ENCODE measurements at places on chromosomes 1 and 21. TPM values are rescaled to one million over a fixed set of nuclear protein-coding genes. Genes with fewer than 3 reads are reported as not detected.

The SMCP gene
- total RNA-seq = not detected

The FBLIM1 gene
- 22.4 TPM for total RNA-seq

The ZNF697 gene
- total RNA-seq = 15.0 TPM

- no peak for DNase-seq
Measured at GRCh38 chr21:41201385-41201784, 33.4 kb downstream of the BACE2 start.

- no peak for DNase-seq
Measured at GRCh38 chr1:46681333-46682034, 9.8 kb downstream of the TEX38 start.

- DNase-seq = no peak
Measured at GRCh38 chr1:246182149-246182851, 324.8 kb downstream of the SMYD3 start.

GRCh38 chr1:154975409-154976059 is 1.1 kb downstream of the CKS1B start:
- peak; percentile 69 for DNase-seq

GRCh38 chr1:228340686-228341449 is 65.8 kb downstream of the TRIM11 start:
- no peak for DNase-seq

DNA sequence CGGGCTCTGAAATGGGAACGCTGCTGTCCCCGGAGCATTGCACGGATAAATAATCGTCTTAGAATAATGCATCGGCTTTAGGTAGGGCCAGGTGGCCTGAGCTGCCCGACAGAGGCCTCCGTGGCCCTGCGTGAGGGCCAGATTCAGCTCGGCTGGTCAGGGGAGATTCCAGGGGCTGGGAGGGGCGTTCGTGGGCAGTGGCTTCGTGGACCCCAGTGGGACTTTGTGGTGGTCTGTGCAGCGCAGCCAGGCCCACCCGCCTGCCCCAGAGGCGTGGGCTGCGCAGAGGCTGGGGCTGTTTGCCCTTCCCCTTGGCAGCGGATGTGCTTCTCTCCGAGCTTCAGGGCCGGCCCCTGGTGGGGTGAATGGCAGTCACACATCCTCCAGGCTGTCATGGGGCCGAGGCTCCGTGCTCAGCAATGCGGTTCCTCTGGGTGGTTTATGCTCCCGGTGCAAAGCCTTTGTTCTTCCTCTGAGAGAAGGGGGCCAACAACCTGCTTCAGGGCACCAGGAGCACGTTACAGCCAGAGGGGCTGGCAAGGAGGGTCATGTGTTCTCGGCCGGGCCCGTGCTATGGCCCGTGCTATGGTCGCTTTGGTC is 104.5 kb downstream of the PRDM16 start:
- no peak for DNase-seq

- peak; percentile 38 for DNase-seq
Measured at GRCh38 chr1:116465845-116466685, 93.0 kb downstream of the ATP1A1 start.

- DNase-seq = no peak
Measured at GRCh38 chr1:119308130-119308700, 60.4 kb upstream of the HAO2 start.

DNA sequence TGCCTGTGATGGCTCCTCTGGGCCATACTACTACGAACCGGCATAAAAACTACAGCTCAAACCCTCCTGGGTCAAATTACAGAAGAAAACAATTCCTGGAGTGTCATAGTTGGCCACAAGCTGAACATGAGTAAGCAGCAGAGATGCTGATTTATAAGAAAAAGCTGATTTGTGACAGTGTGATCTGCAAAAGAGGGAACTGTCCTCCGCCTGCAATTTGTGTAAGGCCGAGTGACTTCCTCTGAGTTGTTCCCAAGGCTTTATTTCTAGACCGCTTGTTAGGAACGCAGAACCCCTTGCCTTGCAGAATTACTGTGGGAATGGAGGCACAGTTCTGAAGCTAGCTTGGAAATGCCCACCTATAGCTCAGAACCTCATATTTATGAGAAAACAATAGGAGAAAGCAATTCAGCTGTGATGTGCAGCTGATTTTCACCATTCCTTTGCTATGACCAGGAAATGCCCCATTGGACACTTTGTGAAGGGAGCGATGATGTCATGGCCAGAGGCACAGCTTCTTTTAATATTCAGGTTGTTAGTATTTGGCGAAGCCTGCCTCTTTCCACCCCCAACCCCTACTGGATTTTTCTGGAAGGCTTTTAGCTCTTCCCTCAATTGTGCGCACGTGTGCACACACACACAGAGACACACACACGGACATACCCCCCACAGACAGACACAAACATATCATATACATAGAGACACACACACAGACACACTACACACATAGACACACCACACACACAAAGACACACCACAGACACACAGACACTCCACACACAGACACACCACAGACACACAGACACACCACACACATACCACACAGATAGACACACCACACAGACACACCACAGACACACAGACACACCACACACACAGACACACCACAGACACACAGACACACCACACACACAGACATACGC is 47.6 kb downstream of the IER5 start:
- DNase-seq = peak; percentile 52

DNA sequence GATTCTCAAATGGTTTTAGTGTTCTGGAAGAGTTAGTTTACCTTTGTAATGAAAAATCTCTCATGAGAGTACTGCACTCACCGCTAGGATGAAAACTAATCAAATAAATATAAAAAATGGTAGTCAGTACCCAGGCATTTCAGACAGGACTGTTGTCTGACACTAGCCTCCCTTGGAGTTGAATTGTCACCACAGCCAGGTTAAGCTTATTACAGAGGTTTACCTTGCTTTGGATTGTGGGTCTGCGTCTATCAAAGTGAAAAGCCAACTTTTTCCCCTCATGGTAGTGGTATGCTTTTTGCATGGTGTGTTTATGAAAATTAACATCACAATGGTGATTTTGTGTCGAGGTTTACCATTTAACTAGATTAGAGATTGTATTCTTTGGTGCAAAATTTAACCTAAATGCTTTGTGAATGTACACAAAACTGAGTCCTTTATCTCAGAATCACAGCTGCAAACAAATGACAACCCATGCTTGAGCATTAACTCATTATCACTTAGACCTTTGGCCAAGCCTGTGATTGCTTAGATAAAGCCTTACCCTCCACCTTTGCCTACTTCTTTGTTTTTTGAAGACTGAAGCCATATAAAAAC is 20.1 kb downstream of the RAP1A start:
- DNase-seq = no peak

DNA sequence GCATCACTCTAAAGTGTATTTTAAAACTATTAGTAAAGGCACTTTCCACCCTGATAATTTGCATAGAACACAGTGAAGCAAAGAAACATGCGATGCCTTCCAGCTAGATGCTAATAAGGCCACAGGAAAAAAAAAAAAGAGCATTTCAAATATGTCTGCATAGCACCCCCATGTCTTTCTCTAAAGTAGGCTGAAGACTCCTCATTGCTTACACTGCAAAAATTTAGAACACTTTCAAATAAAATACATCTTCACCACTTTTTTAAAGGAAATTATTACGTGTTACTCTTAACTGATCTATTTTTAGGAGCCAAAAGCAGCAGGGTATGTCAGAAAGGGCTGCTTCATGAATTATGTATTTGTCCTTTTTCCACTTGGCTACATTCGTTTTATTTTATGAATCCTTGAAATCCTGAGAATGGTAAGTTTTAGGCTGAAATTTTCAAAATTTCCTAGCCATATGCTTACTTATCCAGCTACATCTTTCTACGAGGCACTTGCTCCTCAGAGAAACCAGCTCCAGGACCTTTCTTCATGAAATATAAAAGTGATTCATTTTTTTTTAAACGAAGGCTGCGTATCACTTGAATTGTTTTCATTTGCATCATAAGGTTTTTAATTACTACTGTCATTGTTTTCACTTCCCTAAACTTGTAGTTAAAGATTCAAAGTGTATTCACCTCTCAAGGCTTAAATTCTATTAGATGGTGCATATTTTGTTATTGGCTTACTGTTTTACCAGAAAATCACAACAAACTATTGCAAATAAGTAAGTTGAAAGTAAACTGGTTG is 513.0 kb downstream of the PTPRC start:
- no peak for DNase-seq

DNA sequence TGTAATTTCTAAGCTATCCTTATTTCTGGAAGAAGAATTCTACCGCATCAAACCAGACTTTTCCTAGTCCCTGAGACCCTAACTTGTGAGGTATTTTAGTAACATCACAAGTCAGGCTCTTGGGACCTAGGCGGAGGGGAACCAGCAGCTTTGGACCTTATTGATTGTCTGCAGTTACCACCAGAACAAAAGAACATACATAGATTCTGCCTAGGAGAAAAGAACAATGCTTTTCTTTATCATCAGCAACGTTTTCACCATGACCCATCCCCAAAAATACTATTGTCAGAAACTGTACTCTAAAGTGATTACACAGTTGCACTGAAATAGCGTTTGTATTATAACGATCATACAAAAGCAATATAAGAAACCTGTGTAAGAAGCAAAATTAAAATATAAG is 860.4 kb downstream of the USP25 start:
- no peak for DNase-seq

Measured in tongue (tissue), 3 donors.